HEK293T (cell line): ENCODE measurements at places on chromosomes 3 and 15.

DNA sequence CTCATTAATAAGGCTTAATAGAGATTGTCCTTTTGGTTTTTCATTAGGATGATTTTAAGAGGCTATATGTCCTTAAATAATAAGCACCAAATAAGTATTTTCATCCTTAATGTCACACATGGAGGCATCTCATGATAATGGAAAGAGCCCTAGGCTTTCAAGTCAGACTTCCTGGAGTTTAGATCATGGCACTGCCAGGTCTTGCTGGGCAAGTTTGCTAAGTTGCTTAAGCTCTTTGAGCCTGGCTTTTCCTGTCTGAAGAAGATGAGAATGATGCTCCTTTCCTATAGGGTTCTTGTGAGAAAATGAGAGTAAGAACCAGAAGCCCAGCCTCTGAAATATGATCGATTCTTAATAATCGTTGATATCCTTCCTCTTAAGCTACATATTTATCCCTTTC is 23.4 kb upstream of the P2RY12 start:
- no peak for DNase-seq

- no peak for DNase-seq
Measured at GRCh38 chr3:9957214-9957613, 5.0 kb upstream of the PRRT3 start.

DNA sequence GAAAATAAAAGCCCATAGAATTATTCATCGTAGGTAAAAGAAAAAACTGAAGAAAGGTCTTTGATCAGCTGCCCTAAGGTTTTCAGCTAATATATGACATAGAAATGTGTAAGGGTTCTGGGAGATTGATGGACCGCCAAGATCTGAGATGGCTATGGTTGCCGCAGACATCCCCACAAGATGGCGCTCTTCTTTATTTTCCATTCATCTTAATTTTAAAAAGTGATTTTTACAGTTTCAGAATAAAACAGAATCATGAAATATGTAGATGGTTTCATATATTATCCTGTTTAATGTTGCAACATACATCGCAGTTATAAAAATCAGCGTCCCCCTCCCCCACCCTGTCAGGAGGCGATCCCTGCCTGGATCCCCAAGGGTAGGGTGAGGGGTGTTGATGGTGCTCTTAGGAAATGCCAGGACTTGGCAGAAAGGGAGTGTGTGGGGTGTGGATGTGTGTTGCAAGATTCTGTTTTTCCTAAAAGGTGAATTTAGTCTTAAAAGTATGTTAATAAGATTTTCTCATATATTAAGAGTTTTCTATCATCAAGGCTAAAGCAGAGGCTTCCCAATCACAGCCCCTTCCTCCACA is 68.8 kb downstream of the ANXA2 start:
- DNase-seq = peak; percentile 25

- DNase-seq = no peak
Measured at GRCh38 chr3:99974989-99975388, 139.3 kb downstream of the FILIP1L start.

DNA sequence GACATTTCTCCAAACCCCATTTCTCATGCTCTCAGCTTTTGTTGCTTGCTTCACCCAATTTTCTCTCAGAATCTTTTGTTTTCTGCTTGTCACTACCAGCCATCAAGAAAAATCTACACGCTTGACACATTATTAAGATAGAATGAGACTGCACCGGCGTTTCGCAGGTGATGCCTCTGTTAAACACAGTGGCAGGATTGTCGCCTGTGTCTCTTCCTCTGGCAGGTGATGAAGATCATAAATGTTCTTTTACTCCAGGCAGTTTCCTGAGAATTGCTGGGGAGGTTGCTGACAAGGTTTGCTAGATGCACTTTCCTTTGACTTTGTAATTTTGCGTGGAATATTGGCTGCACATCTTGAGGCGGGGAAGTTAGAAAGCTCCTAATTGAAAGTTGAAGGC is 75.4 kb downstream of the IL1RAP start:
- DNase-seq = no peak
